ENCODE measurements at places on chromosomes 11 and 22.

GRCh38 chr11:24295360-24295759 lies 201.5 kb upstream of the LUZP2 start:
- H3K27ac ChIP-seq: no peak overlapping the region
- H3K36me3 ChIP-seq: no peaks in the 10 kb centered on the region
- DNase-seq: no peak
- H3K27me3 ChIP-seq: no peaks in the 10 kb centered on the region
- H3K4me1 ChIP-seq: no peaks in the 10 kb centered on the region

GRCh38 chr11:47121731-47122130 lies 54.9 kb downstream of the ARFGAP2 start:
- H3K27me3 ChIP-seq: no peaks in the 10 kb centered on the region
- no peak overlapping the region for H3K4me3 ChIP-seq
- DNase-seq: no peak

DNA sequence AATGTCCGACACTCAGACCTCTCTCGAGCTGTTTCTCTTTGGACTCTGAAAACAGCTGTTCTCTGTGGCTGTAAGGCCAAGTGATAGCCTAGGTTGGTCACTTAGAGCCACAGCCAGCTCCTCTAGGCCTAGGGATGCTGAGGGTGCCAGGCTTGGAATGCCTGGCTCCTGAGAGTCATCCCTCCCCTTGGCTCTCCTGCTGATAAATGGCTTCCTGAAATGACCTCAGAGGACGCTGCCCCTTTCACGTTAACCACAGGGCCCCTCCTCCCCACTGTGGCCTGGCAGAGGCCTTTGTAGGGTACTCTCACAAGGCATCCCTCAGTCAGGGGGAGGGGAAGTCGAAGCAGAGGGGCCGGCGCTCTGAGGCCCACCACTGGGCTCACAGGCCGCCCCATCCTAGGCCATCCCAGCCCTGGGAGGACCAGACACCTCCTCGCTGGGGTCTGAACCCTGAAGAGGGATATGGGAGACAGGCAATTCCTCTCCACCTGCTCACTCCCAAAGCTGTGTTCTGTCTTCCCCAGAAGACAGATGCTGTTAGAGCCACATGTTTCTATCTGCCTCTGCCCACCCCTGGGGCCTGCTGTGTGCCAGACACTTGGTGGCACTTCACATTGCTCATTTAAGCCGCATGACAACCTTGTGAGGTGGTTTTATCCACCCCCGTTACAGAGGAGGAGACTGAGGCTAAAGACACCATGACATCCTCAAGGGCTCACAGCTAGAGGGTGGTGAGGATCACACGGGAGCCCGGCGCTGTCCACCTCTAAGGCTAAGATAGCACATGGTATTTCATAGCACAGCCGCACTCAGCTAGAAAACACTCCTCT lies 50.9 kb downstream of the ARFGAP3 start:
- no peak overlapping the region for H3K27ac ChIP-seq
- no peak for DNase-seq
- H3K4me3 ChIP-seq: no peak overlapping the region
- H3K4me1 ChIP-seq: no peaks in the 10 kb centered on the region
- peaks cover 17% of the 10 kb centered on the region for H3K36me3 ChIP-seq

GRCh38 chr22:24706054-24706453 lies 68.5 kb downstream of the PIWIL3 start:
- H3K27me3 ChIP-seq: peaks cover 7% of the 10 kb centered on the region
- no peak overlapping the region for H3K4me3 ChIP-seq
- H3K4me1 ChIP-seq: no peaks in the 10 kb centered on the region
- no peaks in the 10 kb centered on the region for H3K36me3 ChIP-seq

GRCh38 chr11:10114593-10115404 lies 179.2 kb downstream of the SBF2 start:
- H3K36me3 ChIP-seq: no peaks in the 10 kb centered on the region
- no peaks in the 10 kb centered on the region for H3K27me3 ChIP-seq
- H3K27ac ChIP-seq: no peak overlapping the region
- H3K4me1 ChIP-seq: no peaks in the 10 kb centered on the region

GRCh38 chr22:47374901-47375575 lies 612.6 kb downstream of the TBC1D22A start:
- H3K36me3 ChIP-seq: no peaks in the 10 kb centered on the region
- H3K27ac ChIP-seq: no peak overlapping the region
- no peak for DNase-seq
- peaks cover 2% of the 10 kb centered on the region for H3K27me3 ChIP-seq

- peaks cover 2% of the 10 kb centered on the region for H3K36me3 ChIP-seq
- H3K27ac ChIP-seq: no peak overlapping the region
- peaks cover 48% of the 10 kb centered on the region for H3K4me1 ChIP-seq
- DNase-seq: no peak
Observed at GRCh38 chr11:86209806-86210657, 34.5 kb upstream of the EED start.

DNA sequence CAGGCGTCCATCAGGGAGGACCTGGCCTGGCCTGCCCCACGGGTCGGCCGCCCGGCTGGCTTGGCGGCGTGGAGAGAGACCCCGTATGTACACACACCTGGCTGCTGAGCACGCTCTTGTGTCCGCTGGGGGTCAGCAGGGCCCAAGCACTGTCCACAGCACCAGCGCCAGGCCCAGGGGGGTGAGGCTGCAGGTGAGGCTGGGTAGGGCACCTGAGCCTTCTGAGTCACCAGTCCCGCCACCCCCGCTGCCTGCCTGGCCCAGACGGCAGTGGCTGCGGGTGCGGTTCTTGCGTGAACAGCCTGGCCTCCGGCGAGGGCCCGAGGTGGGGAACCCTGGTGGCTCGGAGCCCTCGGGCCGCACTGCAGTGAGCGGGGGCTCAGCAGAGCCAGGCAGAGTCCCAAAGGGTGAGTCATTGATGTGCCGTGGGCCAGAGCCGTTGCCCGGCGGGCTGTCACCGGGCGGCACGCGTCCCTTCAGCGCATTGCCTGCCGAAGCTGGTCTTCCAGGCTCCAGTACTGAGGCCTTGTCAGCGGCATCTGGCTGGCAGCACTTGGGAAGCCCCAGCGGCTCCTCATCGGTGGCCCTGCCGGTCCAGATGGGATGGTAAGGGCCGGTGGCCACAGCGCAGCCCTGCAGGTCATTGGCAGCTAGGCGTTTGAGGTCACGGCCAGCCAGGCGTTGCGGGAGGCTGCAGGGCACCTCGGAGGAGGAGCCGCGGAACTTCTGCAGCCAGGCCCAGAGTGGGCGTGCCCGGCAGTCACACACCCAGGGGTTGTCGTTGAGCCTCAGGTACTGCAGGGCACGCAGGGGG lies 26.3 kb downstream of the RTN4R start:
- no peaks in the 10 kb centered on the region for H3K27me3 ChIP-seq
- peaks cover 39% of the 10 kb centered on the region for H3K4me1 ChIP-seq
- no peak for DNase-seq
- H3K27ac ChIP-seq: no peak overlapping the region

GRCh38 chr11:115996808-115997188 lies 492.6 kb upstream of the CADM1 start:
- no peaks in the 10 kb centered on the region for H3K4me1 ChIP-seq
- H3K4me3 ChIP-seq: no peak overlapping the region
- peaks cover 5% of the 10 kb centered on the region for H3K27me3 ChIP-seq
- H3K27ac ChIP-seq: no peak overlapping the region

DNA sequence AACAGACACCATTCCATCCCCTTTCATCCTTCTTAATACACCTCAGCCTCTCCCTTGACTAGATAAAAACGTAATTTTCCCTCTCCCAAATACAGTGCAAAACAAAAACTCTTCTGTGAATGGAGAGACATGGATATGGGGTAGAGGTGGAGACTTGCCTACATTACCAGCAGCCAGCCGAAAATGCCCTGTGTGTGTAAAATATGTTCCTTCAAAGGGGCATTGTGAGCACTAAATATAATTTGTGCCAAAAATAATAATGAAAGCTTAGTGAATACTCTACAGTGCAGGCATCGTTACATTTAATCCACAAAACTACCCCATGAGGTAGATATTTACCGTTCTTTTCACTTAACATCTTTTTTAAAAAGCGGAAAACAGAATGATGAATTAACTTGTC lies 1.0 kb upstream of the TRIM44 start:
- peaks cover 4% of the 10 kb centered on the region for H3K27me3 ChIP-seq
- H3K27ac ChIP-seq: no peak overlapping the region
- H3K4me1 ChIP-seq: peaks cover 42% of the 10 kb centered on the region
- peak overlapping the region; percentile 93 for H3K4me3 ChIP-seq

- H3K4me3 ChIP-seq: no peak overlapping the region
- peaks cover 4% of the 10 kb centered on the region for H3K4me1 ChIP-seq
- DNase-seq: peak; percentile 11
- H3K36me3 ChIP-seq: peaks cover 6% of the 10 kb centered on the region
Observed at GRCh38 chr11:111665777-111666176, 63.5 kb downstream of the SIK2 start.
